ENCODE measurements at places on chromosomes 3 and 15.

GRCh38 chr3:36701249-36701572, 63.1 kb downstream of the DCLK3 start:
- DNase-seq = no peak

DNA sequence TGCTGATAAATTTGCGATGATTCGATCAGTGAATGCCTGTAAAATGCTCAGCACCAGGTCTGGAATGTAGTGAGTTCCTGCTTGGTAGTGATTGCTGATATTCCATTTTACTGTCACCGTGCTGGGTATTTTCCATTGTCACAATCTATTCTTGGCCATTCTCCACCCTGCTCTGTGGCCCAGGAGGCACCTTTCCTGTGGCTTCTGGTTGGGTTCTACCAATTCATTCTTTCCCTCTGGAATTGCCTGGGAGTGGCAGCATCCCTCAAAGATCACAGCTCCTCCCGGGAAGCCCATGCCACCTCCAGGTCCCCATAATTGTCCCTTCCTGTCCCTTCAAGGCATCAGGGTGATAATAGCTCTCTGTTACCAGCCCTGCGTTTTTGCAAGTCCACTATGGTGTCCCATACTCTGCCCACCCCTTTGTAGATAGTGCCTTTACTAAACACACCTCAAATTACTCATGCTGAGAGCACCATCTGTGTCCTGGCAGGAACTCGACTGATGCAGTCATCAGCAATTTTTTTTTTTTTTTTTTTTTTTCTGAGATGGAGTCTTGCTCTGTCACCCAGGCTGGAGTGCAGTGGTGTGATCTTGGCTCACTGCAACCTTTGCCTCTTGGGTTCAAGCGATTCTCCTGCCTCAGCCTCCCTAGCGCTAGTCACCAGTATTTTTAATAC, 177.8 kb upstream of the PROK2 start:
- no peak for DNase-seq

DNA sequence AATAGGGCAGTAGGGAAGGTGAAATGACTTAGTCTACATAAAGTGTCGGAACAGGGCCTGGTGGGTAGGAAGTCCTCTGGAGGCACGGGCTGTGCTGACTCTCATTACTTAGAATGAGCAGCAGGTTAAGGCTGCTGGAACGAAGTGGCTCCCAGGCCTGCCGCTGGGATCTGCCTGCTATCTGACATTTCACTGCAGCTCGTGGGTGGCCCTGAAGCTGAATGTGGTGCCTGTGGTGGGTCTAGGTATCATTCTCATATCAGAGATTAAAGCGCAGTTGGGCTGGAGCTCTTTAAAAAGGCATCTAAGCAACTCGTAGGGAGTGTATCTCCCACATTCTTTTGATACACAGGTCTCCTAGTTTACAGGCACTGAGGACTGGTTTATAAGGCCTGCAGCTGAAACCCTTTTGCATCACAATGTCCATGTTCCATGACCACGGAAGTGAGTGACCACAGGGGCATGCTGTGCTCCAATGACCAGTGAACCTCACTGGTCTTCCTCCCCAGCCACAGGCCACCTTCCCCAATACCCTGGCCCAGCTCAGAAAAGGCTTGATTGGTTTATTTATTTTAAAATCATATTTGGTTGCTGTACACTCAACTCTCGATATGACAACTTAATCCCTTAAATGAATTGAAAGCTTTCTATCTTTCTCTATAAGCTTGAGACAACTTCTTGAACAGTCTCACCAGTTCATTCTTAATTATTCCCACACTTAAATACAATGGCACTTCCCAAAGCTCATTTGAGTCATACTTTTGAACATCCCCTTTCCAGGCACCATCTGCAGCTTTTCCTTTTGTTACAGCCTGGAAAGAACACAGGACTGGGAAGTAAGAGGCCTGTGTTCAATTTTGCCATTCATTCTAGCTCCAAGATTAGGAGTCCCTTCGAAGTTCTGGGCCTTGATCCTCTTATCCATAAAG, 19.0 kb downstream of the ADAMTS9 start:
- DNase-seq = no peak

DNA sequence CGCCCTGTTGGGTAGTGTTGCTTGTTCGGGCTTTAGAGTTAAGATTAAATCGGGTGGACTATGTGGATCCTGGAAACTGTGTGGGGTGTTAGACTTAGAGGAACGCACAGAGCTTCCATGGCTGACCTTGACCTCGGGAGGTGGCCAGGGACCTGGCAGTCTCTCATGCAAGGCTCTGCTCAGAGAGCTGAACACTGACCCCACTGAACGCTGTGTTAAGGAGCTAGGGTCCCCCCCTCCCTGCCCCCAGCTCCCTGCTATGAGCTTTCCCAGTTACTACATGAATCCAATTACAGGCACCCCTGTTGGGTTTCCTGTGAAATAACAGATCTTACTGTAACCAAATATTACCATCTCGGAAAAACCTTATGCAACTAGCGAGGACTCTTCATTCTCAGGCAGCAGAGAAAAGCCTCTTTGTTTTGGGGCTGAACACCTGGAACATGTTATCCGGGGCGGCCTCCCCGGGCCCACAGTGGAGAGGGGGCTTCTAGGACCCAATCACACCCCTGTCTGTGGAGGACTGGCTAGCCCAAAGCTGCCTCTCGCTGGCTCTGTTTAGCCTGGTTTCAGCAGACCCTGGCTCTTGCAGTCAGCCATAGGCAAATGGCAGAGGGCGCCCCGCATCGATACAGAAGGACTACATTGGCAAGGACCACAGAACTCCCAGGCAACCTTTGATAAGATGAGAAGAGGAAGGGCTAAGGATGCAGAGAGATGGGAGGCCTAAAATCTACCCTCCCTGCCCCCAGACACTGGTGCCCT, 25.8 kb upstream of the ALDH1A3 start:
- DNase-seq = no peak

DNA sequence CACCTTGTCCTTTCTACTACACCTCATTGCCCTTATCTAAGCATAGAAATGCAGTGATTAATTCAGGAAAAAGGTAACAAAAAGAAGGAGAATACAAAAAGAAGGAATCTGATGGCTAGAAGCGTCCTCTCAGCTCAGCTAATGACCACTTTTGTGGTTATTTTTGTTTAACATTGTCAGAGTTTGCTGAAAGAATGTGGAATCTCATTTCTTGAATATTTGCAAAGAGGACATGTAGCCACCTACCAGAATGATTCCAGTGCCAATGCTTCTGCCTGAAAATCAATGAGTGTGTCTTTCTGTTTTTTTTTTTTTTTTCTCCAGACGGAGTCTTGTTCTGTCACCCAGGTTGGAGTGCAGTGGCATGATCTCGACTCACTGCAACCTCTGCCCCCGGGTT, 24.5 kb downstream of the NANOGP8 start:
- DNase-seq = no peak

DNA sequence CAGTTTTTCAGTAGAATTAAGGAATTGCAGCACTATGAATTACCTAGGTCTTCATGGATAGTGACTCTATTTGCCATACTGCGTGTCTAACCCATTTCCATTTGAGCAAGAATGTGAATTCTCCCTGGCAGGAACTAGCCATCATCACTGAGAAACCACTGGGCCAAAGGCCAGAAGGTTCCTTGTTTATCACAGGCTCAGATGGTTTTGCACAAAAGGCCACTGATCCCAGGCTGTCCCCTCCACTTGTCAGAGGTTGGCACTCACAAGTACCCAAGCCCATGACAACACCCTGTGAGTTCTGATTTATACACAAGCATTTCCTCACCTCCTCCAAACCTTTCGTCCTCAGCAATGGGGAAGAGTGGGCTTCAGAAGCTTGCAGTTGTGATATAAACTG, 131.8 kb downstream of the FOXB1 start:
- DNase-seq = no peak

DNA sequence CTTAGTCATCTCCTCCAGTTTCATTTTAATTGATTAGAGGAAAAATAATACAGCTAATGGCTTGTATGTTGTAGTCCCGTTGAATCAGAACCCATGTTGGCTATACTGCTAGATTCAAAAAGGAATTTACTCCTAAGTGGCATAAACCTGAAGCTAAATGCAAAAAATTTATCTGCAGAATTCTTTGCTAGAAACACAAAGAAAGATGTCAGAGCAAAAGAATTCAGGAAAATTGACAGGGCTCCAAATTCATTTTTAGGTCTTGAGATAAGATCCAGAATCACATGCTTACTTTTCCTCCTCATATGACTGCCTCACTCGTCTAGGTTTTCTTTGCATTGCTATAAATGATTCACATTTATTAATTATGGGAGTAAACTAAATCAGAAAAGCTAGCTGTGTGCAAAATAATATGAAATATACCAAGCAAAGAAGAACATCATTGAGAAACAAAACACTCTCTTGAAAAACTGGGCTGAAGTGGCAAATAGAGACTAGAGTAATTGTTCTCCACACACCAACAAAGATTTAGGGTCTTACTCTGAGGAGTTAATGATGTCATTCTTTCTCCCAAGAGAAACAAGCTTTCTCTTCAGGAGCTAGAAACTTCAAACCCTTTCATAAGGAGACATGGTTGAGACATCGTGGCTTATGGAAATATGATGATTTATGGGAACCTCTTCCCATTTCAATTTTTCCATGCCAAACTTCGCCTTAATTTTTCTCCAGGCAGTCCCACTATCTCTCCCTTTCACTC, 94.8 kb upstream of the FEZF2 start:
- no peak for DNase-seq

- DNase-seq = peak; percentile 49
Observed at GRCh38 chr3:142027735-142028134, 121.6 kb downstream of the TFDP2 start.

DNA sequence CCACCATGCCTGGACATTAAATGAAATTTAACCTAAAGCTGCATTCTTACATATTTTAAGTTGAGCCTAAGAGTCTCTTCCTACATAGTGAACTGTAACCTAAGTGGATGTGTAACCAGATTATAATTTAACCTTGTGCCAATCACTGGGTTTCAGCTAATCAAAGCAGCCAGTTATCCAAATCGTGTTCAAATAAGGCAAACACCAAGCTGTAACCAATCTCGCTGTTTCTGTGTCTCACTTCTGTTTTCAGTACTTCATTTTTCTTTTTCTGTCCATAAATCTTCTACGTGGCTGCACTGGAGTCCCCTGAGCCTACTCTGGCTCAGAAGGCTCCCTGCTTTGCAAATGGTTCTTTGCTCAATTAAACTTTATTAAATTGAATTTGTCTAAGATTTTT, 186.1 kb upstream of the CNTN6 start:
- DNase-seq = no peak

- DNase-seq = peak; percentile 24
Observed at GRCh38 chr3:12479919-12480427, 4.3 kb upstream of the TSEN2 start.

DNA sequence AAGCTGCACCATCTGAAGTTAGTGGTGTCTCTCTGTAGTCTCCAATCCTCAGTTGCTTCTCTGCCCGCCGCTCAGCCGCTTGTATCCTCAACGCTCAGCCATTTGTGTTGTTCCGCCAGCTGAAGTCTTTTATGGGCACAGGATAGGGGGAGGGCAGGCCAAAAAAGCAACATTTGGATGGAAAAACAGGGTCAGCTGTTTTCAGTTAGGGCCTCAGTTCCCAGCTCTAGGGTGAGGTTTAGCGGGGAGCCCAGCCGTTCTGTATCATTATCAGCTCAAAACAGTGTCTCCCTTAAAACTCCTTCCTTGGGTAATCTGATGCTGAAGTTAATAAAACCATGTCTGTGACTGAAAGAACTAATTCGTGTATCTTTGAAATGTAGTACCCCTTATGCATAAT, 329.5 kb upstream of the AZI2 start:
- no peak for DNase-seq

- DNase-seq = no peak
Observed at GRCh38 chr15:26974120-26974780, 3.3 kb downstream of the GABRG3 start.

- no peak for DNase-seq
Observed at GRCh38 chr15:56468401-56468800, 3.5 kb upstream of the MNS1 start.

GRCh38 chr3:42667523-42668412, 14.3 kb downstream of the ZBTB47 start:
- DNase-seq = peak; percentile 6

DNA sequence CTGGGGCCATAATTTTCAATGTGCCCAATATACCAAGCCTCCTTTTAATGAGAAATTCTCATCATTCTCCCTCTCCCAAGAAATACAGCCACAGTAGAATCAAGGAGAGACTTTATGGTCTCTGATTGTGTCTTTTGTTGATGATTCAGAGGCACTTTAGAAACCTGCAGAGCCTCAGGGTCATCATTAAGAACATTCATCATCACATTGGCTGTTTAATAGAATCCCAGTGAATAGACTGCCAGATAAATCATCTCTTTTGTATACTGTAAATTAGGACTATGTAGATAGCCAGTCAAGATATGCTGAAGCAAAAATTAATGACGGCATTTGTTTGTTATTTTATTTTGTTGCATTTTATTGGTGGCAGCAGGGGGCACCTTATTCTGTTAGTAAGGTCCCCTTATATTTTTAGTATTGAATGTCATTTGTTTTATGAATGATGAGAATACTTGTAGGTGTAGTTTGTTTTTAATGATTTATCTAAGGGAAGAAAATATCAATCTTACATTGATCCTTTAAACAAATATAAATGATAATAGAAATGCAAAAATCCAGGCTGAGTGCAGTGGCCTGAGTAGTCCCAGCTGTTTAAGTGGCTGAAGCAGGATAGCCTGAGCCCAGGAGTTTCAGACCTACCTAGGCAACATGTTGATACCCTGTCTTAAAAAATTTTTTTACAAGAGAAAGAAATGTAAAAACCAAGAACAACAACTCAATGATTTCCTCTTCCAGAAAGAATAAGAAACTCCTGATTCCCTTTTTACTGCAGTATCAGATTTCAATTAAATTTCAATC, 138.8 kb downstream of the ZBBX start:
- DNase-seq = no peak

GRCh38 chr3:105853801-105854432, 14.9 kb downstream of the CBLB start:
- DNase-seq = no peak

- DNase-seq = no peak
Observed at GRCh38 chr3:161641287-161641686, 144.7 kb downstream of the OTOL1 start.

DNA sequence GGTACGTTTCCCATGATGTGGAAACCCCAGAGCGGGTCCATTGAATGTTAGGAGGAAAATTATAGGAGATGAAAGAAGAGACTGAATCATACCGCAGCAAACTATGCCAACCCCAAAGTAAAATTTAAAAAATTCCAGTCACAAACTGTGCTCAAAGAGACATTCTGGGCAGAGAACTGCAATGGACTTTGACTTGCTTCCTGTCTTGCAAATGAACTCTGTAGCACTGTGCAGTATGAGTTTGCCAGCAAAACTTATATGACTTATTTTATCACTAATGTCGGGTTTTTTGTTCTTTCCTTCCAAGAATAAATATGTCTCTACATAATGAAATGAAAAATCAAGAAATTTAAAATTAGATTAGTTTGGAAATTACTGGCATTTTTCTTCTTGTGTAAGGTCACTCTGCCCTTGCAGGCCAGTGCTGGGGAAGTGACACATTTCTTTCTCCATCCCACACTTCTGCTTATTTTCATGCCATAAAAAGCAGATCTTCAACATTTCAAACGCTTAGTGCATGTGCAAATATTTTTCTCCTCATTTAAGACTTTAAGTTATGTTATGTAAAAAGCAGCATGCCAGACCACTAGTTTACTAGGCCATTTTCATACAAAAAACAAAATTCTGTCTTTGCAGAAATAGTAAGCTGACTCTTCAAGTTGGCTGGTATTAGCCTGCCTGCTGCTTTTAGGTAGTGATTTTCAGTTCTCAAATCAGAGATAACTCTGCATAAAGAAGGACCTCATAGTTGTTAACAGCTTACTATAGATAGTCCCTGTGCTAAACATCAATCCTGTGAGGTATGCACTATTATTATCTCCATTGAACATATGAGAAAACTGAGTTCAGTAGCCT, 32.2 kb upstream of the SSR3 start:
- DNase-seq = no peak

Data from stimulated activated naive CD8-positive, alpha-beta T cell treated with anti-CD3 and anti-CD28 coated beads, Interleukin-15, amount 100 ng/mL, for 72 hours (primary cell).